Stimulated activated CD4-positive, alpha-beta T cell treated with anti-CD3 and anti-CD28 coated beads, Interleukin-1b, Interleukin-23, amount 100 ng/mL, for 1 hour (primary cell): ENCODE measurements at places on chromosomes 1 and 21.

DNA sequence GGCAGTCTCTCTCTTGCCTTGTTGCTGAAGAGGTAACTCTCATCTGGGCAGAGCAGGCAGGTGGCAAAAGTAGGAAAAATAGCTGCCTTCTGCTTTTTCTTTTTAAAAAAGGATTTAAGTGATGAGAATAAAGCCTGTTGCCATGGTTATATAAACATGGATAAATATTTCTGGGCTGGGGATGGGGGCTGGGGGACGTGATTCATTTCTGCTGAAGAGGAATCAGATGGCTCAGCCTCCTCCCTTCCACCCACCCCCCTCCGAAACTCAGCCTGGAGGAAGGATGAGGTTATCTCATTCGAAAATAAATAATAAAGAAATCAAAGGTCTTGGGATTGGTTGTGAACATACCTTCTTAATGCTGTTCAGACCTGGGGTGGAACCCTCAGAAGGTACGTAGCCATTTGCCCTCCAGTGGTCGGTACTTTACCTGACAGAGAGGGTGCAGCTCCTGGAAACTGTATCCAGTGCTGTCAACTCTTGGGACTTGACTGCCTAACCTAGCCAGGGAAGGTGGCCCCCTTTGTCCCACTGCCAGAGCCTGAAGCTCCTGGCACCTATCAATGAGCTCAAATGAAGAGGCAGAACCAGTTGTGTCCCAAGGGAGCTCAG lies 3.8 kb upstream of the INKA2 start:
- no peak for DNase-seq

- no peak for DNase-seq
Measured at GRCh38 chr1:11653101-11653860, 948 bp downstream of the FBXO2 start.

DNA sequence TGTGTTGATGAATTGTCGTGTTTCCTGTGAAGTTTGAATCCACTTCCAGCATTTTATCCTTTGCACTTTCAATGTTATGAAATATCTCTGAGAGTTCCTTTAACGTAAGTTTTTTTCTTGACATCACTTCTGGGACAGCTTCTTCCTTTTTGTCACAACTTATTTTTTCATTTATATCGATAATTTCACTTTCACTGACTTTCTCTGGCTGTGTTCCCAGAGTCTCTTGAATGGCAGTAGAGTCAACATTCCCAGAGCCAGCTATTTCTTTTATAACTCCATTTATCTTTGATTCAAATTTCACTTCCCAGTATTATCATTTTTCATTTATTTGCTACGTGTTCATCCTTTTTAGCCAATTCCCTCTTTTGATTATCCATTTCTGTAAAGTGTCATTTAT lies 256.5 kb downstream of the PAPPA2 start:
- no peak for DNase-seq

- no peak for DNase-seq
Measured at GRCh38 chr1:27445177-27445936, 44.6 kb downstream of the WASF2 start.

DNA sequence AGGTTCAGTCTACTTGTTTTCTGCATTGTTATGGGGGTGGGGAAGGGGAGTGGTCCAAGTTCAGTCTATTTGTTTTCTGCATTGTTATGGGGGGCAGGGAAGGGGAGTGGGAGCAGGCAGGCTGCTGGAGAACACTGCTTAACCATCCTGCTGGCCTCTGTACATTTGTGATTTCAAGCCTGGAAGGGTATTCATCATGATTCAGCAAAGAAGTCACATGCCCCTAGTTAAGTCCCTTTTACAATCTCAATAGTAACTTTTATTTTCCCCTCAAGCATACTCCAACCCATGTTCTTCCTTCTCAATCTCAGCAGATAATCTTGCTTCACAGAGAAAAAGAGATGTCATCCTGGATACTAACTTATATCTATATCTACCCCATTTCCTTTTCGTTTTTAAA lies 7.9 kb downstream of the LYST start:
- no peak for DNase-seq

DNA sequence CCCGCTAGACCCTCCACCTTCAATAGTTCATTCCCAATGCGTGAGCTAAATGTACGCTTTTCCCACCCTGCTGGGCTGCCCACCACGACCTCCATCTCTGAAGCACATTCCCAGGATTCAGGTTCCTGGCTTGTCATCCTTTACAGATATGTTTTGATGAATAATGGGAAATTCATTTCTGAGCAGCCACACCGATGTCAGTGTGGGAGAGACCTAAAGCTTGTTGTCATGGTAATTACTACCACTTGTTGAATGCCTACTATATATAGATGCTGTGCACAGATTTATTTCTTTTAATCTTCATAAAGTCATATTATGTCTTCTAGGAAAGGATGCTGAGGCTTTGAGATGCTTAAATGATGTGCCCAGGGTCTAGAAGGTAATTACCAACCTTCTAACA lies 8.0 kb downstream of the RCSD1 start:
- no peak for DNase-seq

DNA sequence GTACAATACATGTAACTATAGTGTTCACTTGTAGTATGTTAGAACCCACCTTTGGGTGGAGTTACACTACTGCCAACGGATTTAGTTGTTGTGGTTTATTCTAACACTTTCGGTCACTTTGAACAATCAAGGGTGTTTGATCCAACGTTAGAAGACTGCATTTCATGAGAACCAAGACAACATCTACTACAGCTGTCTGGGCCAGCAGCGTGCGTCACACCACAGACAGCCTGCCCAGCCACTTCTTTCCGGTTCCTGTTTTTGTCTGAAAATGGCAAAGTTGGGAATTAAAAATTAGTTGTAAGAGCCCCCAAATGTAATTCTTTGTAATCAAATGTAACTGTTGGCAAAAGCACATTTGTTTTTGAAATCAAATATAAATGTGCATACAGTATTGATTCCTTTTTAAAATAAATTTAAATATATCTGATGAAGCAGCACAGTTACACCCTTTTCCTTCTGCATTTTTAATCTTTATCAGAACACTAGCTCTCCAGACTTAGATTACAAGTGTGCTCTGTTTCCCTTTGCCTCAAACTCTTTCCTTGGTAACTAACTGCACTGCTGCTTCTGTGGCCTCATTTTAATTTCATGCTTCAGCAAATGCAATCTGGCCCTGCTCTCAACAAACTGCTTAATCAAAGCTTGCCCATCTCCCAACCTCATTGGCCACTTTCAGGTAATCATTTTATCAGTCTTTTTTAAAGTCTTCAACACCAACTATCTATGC lies 86.6 kb upstream of the DPH5 start:
- DNase-seq, result peak; percentile 17

- DNase-seq, result no peak
Measured at GRCh38 chr1:87329526-87330056, 911 bp downstream of the LMO4 start.

GRCh38 chr1:234260578-234260977 lies 112.7 kb upstream of the COA6 start:
- no peak for DNase-seq

- no peak for DNase-seq
Measured at GRCh38 chr1:62688687-62689085, 500 bp upstream of the DOCK7 start.

- peak; percentile 4 for DNase-seq
Measured at GRCh38 chr21:17818186-17819113, 706 bp downstream of the C21orf91 start.

DNA sequence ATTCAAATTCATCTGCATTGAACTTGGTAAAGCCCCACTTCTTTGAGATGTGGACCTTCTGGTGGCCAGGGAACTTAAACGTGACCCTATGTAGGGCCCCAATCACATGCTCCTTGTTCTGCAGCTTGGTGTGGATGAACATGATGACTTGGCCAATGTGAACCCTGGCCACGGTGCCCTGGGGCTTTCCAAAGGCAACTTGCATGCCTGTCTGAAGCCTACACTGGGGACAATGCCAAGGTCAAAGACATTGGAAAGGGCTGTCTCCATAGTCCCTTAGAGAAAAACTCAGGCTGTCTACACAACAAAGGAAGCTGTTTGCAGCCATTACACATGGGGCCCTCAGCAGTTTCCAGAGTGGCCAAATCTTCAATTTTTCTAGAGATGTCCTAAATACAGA lies 8.9 kb upstream of the VPS13D start:
- no peak for DNase-seq

GRCh38 chr1:17233675-17234320 lies 15.1 kb upstream of the PADI3 start:
- no peak for DNase-seq

DNA sequence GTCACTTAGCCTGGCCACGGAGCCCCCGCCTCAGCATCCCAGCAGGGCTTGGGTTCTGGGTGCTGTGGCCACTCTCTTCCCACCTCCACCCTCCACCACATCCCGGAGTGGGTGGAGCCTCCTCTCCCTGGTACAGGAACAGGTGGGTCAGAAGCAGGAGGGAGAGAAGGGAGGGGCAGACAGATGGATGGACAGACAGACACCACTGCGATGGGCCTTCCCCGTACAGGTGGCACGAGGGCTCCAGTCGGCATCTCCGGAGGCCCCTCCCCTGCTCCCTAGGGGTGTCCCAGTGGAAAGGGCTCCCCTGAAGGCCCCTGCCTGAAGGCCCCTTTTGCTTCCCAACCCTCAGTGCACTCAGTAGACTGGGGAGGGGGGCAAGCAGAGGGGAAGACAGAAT lies 96.9 kb upstream of the TARDBP start:
- no peak for DNase-seq

GRCh38 chr21:21624674-21625073 lies 626.5 kb downstream of the NCAM2 start:
- DNase-seq, result no peak

GRCh38 chr1:180435566-180435965 lies 66.8 kb downstream of the ACBD6 start:
- DNase-seq, result no peak

GRCh38 chr21:31203431-31204054 lies 140.5 kb downstream of the TIAM1 start:
- no peak for DNase-seq

- no peak for DNase-seq
Measured at GRCh38 chr1:219109424-219110018, 64.2 kb upstream of the LYPLAL1 start.

DNA sequence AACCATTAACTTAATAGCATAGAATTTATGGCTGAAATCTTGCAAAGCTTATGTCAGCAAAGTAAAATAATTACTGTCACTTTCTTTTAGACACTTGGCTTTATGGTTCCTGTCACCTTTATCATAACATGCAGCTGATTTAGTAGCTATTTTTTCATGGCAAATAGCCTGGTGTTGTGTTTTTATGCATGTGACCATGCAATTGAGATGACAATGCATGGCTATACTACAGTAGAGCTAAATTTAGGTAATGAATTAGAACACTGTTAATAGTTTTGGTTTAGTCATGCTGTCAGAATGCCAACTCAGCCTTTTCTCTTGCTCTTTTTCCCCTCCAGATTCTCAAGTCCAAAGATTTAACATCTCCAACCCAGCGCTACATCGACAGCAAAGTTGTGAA lies 88.6 kb downstream of the TGFB2 start:
- DNase-seq, result no peak

GRCh38 chr1:218480588-218481099 lies 135.5 kb downstream of the TGFB2 start:
- no peak for DNase-seq

DNA sequence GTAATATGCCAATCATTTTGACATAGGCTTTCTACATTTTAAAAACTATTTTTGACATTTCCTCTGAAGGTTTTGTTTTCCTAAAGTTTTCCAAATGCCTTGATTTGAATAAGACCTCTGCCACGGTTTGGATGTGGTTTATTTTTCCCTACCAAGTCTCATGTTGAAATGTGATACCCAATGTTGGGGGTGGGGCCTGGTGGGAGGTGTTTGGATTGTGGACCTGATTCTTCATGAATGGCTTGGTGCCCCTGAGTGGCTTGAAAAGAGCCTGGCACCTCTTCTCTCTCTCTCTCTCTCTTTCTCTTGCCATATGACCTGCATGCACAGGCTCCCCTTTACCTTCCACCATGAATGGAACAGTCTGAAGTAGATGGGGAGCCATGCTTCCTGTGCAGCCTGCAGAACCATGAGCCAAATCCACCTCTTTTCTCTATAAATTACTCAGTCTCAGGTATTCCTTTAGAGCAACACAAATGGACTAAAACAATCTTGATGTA lies 14.8 kb downstream of the MMEL1 start:
- DNase-seq, result no peak

GRCh38 chr1:85708829-85709227 lies 595 bp upstream of the ZNHIT6 start:
- DNase-seq, result no peak
